ENCODE measurements at places on chromosomes 7 and 10. TPM values are rescaled to one million over a fixed set of nuclear protein-coding genes. Genes with fewer than 3 reads are reported as not detected.

DNA sequence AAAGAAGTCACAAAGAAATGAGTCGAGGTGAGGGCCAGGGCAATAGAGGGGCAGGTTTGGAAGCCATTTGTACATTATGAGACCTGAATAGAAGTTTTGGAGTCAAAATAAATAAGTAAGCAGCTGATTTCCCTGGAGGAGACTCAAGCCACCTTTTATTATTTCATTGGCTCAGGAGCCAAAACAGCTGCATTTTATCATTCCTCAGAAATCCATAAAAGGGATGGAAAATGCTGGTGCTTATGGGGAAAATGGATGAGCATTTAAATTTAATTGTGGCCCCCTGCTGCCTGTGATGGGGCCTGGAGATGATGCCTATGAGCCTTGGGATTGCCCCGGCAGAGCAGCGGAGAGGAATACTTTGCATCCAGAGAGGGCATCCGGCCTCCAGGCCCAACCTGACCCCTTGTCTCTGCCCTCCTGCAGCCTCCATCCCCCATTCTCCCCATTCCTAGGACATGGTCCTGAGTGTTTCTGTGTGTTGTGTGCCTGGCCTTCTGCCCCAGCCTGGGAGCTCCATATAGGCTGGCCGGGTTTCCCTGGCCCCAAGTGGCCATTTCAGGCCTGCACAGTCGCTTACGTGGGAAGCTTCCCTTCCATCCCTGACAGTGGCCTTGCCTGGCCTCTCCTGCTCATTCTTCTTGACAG, 296.8 kb upstream of the ZMIZ1 start:
- H3K27ac ChIP-seq, result no peak overlapping the region
- DNase-seq, result no peak
- no peaks in the 10 kb centered on the region for H3K36me3 ChIP-seq
- no peaks in the 10 kb centered on the region for H3K4me1 ChIP-seq

DNA sequence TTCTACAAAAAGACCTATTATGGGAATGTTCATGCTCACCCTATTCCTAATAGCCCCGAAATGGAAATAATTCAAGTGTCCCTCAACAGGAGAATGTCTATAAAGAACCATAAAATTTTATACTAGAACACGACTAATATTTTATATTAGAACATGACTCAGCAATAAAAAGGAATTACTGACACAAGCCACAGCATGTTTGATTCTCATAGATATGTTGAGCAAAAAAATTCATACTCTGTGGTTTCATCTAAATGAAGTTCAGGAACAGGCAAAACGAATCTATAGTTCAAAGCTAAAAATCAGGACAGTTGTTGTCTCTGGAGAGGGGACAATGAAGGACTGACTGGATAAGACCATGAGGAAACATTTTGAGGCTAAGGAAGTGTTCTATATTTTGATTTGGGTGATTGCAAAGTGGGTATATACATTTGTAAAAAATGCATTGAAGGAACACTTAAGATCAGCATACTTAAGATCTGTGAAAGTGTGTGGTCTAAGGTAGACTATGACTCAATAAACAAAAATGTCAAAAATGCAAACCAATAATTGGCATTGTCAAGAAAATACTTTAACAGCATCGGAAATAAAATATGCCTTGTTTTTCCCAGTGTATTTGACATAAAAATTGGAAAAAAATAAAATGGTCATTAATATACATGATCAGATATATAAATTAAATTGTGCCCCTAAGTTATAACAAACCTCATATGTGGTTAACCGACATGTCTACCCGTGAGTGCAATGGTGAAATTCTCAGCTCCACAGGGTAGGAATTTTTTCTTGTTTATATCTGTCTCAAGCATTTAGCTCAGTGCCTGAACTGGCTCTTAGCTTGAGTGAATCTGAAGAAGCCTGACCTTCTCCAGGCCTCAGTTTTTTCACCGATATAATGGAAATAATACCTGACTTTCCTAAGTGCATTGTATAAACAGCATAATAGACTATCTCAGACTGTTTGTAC, 124.9 kb upstream of the CTTNBP2 start:
- DNase-seq, result no peak
- H3K4me1 ChIP-seq, result no peaks in the 10 kb centered on the region
- H3K36me3 ChIP-seq, result no peaks in the 10 kb centered on the region
- no peak overlapping the region for H3K27ac ChIP-seq

DNA sequence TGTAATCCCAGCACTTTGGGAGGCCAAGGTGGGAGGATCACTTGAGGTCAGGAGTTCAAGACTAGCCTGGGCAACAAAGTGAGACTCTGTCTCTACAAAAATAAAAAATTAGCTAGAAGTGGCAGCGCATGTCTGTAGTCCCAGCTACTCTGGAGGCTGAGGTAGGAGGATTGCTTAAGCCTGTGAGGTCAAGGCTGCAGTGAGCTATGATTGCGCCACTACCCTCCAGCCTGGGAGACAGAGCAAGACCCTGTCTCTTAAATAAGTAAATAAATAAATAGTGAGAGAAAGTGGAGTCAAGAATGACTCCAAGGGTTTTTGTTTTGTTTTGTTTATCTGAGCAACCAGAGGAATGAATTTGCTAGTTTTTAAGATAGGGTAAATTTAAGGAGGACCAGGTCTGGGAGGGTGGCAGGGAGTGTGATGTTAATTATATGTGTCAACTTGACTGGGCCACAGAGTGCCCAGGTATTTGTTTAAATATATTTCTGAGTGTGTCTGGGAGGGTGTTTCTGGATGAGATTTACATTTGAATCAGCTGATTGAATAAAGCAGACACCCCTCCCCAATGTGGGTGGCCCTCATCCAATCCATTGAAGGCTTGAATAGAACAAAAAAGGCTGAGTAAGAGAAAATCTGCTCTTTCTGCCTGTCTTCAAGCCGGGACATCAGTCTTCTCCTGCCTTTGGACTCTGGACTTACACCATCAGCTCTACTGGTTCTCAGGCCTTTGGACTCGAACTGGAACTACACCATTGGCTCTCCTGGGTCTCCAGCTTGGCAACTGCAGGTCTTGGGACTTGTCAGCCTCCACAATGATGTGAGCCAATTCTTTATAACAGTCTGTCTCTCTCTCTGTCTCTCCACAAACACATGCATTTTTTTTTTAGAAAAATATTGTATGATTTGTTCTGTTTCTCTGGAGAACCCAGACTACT, 23.5 kb downstream of the IMPDH1 start:
- no peak overlapping the region for H3K27ac ChIP-seq
- H3K36me3 ChIP-seq, result no peaks in the 10 kb centered on the region
- no peak overlapping the region for H3K4me3 ChIP-seq
- peaks cover 16% of the 10 kb centered on the region for H3K27me3 ChIP-seq

- H3K4me3 ChIP-seq, result no peak overlapping the region
- H3K27ac ChIP-seq, result no peak overlapping the region
- DNase-seq, result no peak
- H3K36me3 ChIP-seq, result peaks cover 4% of the 10 kb centered on the region
- no peaks in the 10 kb centered on the region for H3K27me3 ChIP-seq
Measured at GRCh38 chr7:13731643-13732042, 257.8 kb downstream of the ETV1 start.

NET1 gene
- 90.5 TPM for total RNA-seq

MAT1A gene
- not detected for total RNA-seq

Measured in neural progenitor cell (in vitro differentiated cells).